ENCODE measurements at places on chromosomes 6 and 20. TPM values are rescaled to one million over a fixed set of nuclear protein-coding genes. Genes with fewer than 3 reads are reported as not detected.

Gene PANK2
- 51.4 TPM for total RNA-seq

Gene SRSF12
- 0.10 TPM for total RNA-seq

Gene EPPIN
- total RNA-seq = not detected

Gene NOX3
- not detected for total RNA-seq

Gene CD93
- total RNA-seq = 1.2 TPM

Gene B3GAT2
- 0.02 TPM for total RNA-seq

Gene HSPA1L
- 2.2 TPM for total RNA-seq

Gene PAK5
- total RNA-seq = not detected

Gene OR2H2
- total RNA-seq = not detected

All from activated T-helper 1 cell treated with anti-CD3 and anti-CD28 coated beads, Interleukin-12 subunit alpha, Interleukin-12 subunit beta, Interleukin-2, Interleukin-4 antibody, amounts not matched to agents 30 ng/mL and 10 ng/mL and 1 ng/mL, durations not matched to agents 14 hours and 24 hours and 36 hours (primary cell).